ENCODE measurements at places on chromosomes 5 and 9.

GRCh38 chr5:3612591-3613042 lies 17.0 kb downstream of the IRX1 start:
- DNase-seq = no peak

GRCh38 chr5:96809921-96810320 lies 2.2 kb upstream of the ERAP1 start:
- DNase-seq = no peak

DNA sequence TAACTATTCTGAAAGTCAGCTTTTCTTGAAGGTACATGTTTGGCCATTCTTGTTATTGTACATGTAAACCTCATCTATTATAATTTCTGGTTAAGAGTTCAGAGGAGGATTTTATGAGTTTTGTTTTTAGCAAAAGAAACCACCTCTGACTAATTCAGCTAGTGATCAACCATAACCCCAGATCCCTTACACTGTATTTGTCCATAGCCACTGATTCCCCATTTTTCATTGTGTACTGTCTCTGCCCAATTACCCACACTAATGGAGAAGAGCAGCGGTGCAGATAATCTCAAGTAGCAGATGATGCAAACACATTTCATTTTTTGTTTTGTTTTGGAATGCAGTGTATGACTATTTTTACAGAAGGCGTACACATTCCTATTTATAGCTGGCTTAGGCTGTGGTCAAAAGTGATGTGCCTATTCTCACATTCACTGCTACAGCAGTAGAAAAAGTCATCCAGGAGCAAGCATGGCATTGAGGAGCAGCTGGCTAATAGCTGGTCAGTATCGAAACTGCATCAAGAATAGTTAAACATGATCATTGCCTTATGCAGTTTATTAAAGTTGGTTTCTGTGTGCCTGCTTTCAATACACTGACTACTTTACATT lies 988.3 kb downstream of the DTWD2 start:
- DNase-seq = no peak

DNA sequence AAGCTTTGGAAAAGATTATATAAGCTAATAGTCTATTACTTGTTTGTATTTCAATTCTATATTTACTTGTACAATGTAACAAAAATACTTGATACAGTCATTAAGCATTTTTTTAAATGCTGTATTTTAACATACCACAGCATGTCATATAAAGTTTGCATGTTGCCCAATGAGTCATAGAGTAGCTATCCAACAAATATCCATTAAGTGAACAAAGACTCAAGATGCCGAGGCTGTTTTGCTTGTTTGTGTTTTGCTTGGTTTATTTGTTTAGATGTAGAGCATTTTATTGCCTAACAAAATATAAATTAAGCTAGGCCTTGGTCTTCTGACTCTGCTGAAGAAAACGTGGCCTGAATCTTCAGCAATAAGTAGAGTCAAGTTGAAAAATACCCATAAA lies 1584.3 kb upstream of the NUDT12 start:
- no peak for DNase-seq

DNA sequence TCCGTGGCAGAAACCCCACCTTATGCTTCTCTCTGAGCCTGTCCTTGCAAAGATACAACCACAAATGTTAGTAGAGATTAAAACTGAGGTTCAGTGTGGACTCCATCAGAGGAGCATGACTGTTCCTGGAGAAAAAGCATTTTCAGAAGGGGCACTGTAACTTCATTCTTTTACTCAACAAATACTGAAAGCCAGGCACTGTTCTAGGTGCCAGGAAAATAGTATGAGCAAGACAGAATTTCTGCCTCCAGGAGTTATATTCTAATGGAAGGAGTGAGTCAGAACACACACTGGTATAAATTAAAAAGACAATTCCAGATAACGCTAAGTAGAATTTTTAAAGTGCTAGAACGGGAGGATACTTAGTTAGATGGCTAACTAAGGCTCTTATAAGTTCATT lies 251.4 kb upstream of the GAS1 start:
- no peak for DNase-seq

DNA sequence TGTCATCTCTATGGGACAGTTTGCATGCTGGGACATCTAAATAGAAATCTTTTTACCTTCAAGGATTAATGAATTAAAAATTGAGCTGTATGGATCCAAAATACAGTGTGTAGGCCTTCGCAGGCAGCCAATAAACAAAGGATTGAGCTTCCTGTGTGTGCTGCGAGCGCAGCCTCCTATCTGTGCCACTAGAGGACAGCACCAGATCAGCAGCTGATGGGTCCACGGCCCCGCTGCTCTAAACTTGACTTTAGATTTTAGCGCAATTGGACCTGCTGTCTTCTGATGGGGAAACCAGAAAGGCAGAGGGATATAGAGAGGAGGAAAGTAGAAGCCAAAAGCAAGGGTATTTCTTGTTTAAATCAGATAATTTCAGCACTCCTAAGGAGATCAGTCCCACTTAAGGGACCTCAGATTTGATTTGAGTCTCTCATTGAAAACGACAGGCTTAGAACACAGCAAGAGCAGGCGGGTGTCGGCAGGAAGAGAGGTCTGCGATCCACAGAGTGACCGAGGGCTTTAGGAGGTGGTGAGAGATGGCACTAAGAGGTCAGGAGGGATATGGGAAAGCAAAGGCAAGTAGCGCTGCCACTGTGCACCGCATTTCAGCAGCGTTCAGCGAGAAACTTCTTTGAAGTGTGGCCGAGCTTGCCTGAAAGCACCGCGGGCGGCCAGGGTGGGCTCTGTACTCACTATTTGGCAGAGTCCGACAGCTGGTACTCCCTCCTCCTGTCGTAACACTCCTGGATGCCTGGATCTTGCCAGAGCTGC lies 214.3 kb downstream of the GNA14 start:
- DNase-seq = peak; percentile 46

Data from CD4-positive, alpha-beta T cell treated with Interleukin-12 subunit alpha and Interleukin-12 subunit beta, for 1 hour (primary cell).